ENCODE measurements at places on chromosomes 16 and 17.

GRCh38 chr17:896953-897661 lies 82.5 kb downstream of the NXN start:
- no peak for DNase-seq

GRCh38 chr17:44990994-44991393 lies 22.9 kb upstream of the C1QL1 start:
- no peak for DNase-seq

- DNase-seq, result no peak
Observed at GRCh38 chr16:14462811-14463210, 167.2 kb downstream of the PARN start.

DNA sequence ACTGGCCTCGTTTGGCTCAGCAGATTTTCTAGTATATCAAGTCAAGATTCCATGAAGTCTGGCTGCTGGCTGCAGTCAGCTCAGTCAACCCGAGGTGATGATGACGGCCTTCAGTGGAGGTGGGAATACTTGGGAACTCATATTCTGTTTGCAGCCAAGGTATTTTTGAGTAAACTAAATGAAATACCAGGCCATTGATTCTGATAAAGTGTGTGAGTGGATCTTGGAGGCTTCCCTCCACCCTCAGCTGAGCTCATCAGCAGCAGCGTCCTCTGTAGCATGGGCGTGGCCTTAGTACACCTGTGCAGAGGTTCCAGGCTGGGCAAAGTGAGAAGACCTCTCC lies 22.0 kb upstream of the TACO1 start:
- no peak for DNase-seq

DNA sequence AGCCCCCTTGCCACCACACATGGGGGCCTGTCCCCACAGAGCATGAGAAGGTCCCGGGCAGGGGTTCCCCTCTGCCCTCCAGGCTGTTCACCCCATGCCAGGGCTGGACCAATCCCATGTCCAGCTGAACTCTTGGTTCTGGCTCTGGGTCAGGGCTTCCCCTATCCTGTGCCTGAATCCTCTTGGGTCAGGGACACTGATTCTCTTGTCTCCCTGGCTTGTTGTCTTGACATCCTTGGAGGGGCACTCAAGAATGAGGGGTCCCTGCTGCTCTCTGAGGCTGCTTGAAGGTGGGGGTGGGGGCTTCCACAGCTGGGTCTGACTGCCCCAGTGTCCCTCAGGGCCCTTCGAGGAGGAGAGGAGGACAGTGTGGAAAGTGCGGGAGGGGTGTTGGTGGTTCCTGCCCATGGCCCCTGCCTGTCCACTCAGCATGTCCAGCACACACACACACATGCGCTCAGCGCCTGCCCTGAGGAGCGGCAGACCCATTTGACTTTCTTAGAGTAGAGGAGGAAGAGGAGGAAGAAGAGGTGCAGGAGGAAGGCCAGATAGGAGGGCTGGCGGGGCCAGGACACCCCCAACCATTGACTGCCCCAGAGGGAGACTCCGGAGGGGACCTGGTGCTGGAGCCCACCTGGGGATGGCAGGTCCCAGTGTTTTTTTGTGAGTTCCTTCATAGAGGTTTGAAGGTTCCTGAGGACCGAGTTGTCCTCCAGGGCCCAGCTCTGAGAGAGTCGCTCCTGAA lies 47.0 kb downstream of the TNFRSF13B start:
- DNase-seq, result no peak

- DNase-seq, result no peak
Observed at GRCh38 chr17:70332356-70333210, 163.3 kb downstream of the KCNJ2 start.

GRCh38 chr16:69903865-69904415 lies 47.2 kb upstream of the CLEC18A start:
- DNase-seq, result no peak

DNA sequence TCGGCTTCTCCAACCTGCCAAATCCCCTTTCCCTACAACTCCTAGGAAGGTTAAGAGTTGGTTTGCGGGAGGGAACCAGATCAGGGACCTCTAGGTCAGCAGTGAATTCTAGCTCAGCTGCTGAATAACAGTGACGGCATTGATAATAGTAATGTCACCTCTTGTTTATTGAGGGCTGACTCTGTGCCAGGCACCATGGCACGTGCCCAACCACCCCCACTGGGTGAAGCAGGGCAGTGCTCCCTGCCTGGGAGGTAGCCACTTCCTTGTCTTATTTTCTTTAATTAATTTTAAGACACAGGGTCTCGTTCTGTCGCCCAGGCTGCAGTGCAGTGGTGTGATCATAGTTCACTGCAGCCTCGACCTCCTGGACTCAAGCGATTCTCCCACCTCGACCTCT lies 5.5 kb upstream of the PPL start:
- no peak for DNase-seq

GRCh38 chr17:44469676-44470075 lies 33.5 kb downstream of the GPATCH8 start:
- no peak for DNase-seq

DNA sequence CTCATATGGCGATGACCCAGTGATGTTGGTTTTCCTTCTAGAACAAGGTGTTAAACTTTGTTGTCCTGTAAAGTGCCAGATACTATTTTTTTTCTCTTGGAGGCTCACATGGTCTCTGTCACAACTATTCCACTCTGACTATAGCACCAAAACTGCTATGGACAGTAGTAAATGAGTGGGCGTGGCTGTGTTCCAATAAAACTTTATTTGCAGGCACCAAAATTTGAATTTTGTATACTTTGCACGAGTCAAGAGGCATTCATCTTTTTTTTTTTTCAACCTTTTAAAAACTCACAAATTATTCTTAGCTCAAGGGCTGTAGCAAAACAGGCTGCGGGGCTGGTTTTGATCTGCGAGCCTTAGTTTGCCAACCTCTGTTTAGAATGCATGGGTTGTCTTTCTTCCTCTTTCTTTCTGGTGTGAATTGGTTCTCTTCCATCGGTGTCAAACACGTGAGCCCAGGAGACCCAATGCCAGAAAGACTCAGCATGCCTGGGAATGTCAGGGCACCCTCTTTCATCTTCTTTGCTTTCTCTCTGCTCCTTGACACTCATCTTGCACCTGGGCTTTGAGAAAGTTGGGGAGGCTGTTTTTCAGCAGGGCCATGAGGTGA lies 2.1 kb downstream of the SYT17 start:
- no peak for DNase-seq

- DNase-seq, result no peak
Observed at GRCh38 chr16:63890723-63891122, 1231.1 kb downstream of the CDH11 start.

GRCh38 chr17:56549501-56549900 lies 44.0 kb upstream of the NOG start:
- DNase-seq, result no peak

GRCh38 chr16:72182976-72183375 lies 11.0 kb upstream of the PMFBP1 start:
- no peak for DNase-seq

GRCh38 chr17:31309556-31309955 lies 4.3 kb downstream of the EVI2B start:
- DNase-seq, result no peak
